Neural crest cell (in vitro differentiated cells): ENCODE measurements at places on chromosomes 7 and 10.

DNA sequence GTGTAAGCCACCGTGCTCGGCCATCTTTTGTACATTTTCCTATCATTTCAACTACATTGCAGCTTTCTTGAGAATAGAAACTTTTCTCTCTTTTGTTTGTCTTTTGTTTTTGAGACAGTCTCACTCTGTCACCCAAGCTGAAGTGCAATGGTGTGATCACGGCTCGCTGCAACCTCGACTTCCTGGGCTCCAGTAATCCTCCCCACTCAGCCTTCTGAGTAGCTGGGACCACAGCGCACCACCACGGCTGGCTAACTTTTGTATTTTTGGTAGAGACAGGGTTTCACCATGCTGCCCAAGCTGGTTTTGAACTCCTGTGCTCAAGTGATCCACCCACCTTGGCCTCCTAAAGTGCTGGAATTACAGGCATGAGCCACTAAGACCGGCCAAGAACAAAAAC is 31.3 kb upstream of the DAGLB start:
- H3K4me1 ChIP-seq, result peaks cover 39% of the 10 kb centered on the region
- H3K36me3 ChIP-seq, result no peaks in the 10 kb centered on the region
- DNase-seq, result no peak
- no peak overlapping the region for H3K27ac ChIP-seq

DNA sequence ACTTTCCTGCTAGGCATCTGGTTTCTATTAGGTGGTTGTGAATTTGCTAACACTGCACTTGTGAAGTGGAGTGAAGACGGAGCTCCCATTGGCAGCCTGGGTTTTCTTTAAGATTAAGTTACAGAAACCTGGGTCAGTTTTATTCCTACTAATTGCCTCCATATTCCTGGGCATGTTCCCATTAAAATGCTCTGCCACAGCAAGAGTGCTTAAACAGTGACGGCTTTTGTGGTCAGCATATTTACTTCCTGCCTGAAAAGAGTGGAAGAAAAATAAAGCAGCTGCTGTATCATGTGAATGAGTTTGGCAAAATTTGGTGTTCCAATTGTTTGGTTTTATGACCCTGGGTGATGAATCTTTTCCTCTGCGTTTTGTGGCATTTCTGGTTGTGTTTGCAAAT is 96.9 kb upstream of the PLXDC2 start:
- H3K4me3 ChIP-seq, result no peak overlapping the region
- no peaks in the 10 kb centered on the region for H3K4me1 ChIP-seq
- no peak for DNase-seq
- no peak overlapping the region for H3K27ac ChIP-seq
- no peaks in the 10 kb centered on the region for H3K36me3 ChIP-seq

DNA sequence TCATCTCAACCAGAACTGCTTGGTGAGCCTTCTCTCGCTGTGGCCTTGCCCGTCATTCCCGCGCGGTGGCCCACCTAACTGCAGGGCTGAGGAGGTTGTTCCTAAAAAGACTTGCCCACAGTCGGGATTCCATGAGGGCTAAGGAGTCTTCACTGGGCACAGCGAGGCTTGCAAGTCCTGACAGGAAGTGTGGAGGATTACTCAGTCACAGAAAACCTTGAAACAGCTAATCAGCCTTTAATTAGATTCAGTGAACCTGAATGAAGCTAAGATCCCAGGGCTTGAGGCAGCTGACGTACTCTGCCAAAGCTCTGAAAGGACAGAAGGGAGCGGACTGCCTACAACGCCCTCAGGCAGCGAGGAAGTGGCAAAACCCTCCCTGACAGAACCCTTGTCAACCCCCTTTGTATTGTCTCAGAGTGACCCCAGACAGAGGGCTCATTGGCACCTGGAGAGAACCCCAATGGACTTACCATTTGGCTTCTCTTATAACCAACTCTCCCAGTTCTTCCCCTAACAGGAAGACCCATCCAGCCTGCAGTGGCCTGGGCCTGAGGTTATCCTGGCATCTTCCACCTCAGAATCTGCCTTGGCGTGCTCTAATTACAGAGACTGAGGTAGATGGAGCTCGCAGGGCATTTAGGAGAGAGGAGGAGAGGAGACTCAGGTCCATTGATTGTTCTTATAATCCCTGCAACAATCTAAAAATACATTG is 2.5 kb upstream of the LAMB4 start:
- no peak for DNase-seq
- H3K27ac ChIP-seq, result peak overlapping the region; percentile 83
- H3K27me3 ChIP-seq, result no peaks in the 10 kb centered on the region
- H3K4me3 ChIP-seq, result no peak overlapping the region
- H3K4me1 ChIP-seq, result peaks cover 9% of the 10 kb centered on the region

- H3K27me3 ChIP-seq, result peaks cover 99% of the 10 kb centered on the region
- DNase-seq, result no peak
- peaks cover 76% of the 10 kb centered on the region for H3K4me1 ChIP-seq
- H3K36me3 ChIP-seq, result peaks cover 7% of the 10 kb centered on the region
- H3K4me3 ChIP-seq, result peak overlapping the region; percentile 77
Measured at GRCh38 chr10:104329735-104330134, 8.5 kb downstream of the ITPRIP start.

- peaks cover 2% of the 10 kb centered on the region for H3K36me3 ChIP-seq
- H3K4me1 ChIP-seq, result no peaks in the 10 kb centered on the region
- H3K4me3 ChIP-seq, result no peak overlapping the region
- H3K27me3 ChIP-seq, result peaks cover 3% of the 10 kb centered on the region
- no peak for DNase-seq
- H3K27ac ChIP-seq, result no peak overlapping the region
Measured at GRCh38 chr10:91150631-91151030, 69.8 kb upstream of the PCGF5 start.

DNA sequence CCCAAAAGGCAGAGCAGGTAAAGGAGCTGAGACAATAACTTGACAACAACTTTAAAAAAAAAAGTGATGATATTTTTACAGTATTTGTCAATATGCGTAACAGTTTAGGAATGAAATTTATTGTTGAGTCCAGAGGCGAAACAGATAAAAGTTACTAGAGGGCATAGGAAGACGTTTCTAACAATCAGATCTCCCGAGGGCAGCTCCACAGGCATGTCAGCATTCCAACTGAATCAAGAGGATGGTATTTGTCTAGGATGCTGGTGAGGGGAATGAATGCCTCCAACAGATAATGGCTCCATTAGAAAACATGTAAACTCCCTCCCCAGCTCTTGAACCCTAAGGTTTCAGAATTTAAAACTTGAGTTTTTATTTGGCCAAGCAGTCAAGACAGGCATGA is 733.9 kb upstream of the SORCS1 start:
- H3K4me3 ChIP-seq, result no peak overlapping the region
- no peak for DNase-seq
- no peaks in the 10 kb centered on the region for H3K27me3 ChIP-seq
- H3K4me1 ChIP-seq, result peaks cover 4% of the 10 kb centered on the region
- no peak overlapping the region for H3K27ac ChIP-seq

- H3K36me3 ChIP-seq, result peaks cover 3% of the 10 kb centered on the region
- no peak for DNase-seq
Measured at GRCh38 chr10:35505241-35505873, 99.8 kb upstream of the GJD4 start.

DNA sequence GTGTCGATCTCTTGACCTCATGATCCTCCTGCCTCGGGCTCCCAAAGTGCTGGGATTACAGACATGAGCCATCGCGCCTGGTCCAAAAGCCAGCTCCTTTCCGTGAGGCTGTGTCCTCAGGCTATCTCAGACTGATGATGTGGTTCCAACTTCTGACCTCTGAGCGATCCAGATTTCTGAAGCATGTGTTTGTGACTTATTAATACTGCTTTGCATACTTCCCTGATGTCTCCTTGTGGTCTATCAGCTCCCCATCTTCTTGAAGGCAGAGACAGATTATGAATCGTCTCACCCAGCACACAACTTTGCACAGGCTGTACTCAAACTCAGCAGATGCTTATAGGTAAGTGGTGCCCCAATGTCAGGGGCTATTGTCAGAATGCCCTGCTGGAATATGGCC is 2.0 kb upstream of the PLPP4 start:
- H3K4me1 ChIP-seq, result peaks cover 3% of the 10 kb centered on the region
- no peak for DNase-seq
- peaks cover 80% of the 10 kb centered on the region for H3K27me3 ChIP-seq
- H3K27ac ChIP-seq, result no peak overlapping the region

GRCh38 chr10:132098539-132099388 is 33.0 kb downstream of the JAKMIP3 start:
- no peaks in the 10 kb centered on the region for H3K36me3 ChIP-seq
- H3K4me1 ChIP-seq, result no peaks in the 10 kb centered on the region
- no peak overlapping the region for H3K27ac ChIP-seq

DNA sequence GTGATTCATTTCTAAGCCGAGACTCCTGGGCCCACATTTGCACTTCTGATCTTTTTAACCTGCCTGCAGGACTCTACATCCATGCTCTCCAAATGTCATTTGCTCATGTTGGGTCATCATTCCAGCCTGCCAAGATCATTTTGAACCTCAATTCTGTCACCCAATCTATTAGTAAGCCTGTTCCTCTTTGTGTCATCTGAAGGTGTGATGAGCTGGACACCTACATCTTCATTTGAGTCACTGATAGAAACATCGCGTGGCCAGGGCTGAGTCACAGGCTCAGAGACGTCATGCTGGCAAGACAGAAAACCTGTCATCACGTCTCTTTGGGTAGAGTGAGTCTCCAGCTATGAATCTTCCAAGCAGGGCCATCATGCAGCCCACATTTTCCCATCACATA is 65.3 kb upstream of the SLF2 start:
- DNase-seq, result no peak
- H3K27ac ChIP-seq, result no peak overlapping the region
- peaks cover 92% of the 10 kb centered on the region for H3K27me3 ChIP-seq

DNA sequence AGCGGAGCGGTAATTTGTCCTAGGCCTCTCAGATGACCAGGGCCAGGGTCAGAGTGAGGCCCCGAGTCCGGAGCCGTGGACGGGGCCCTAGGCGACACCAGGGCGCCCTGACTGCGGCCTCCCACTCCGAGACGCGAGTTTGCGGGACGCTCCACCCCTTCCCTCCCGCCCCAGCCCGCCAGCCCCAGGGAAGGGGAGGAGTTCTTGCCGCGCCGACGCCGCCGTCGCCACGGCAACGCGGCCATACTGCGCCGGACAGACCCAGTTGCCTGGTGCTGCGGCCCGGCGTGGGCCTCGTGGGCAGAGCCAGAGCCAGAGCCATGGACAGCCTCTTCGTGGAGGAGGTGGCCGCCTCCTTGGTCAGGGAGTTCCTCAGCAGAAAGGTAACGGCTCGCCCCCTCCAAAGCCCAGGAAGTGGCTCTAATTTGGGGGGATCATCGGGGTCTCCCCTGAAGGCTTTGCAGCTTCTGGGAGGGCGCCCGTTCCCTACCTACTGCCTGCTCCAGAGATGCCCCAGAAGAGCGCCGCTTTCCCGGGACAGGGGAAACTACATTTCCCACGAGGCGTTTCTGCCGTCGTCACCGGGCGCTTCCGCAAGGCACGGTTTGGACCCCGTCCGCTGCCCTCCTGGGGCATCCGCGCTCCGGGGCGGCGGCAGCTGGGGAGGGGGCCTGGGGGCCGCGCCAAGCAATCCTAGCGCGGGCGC is at the start of gene MINDY4:
Gene MINDY4 (plus strand): TSS at position 244 of the 706 bp plus-strand sequence. CDS start 77 bp downstream, at position 321.
- H3K36me3 ChIP-seq, result no peaks in the 10 kb centered on the region
- no peak within 1 kb of the TSS for H3K4me3 ChIP-seq
- H3K27me3 ChIP-seq, result peaks cover 3% of the 10 kb centered on the region
- peak; percentile 62 for DNase-seq

DNA sequence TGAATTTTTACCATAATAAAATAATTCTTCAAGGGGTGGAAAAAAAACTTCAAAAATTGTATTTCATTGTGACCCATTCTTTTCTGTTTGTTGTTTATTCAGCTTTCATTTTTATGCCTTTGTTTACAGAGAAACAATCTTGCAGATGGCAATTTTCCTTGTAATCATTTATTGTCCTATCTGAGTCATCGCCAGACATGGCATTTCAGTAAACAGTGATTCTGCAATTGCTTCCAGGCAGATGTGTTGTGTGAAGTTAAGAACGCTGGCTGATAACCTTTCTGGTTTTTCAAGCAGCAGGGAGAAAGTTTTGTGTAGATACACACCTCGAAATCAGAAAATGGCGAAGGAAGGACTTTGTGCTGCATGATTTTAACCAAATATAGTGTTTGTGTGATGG is 80.7 kb upstream of the RPA3 start:
- H3K27ac ChIP-seq, result no peak overlapping the region
- no peaks in the 10 kb centered on the region for H3K4me1 ChIP-seq
- H3K4me3 ChIP-seq, result no peak overlapping the region
- H3K27me3 ChIP-seq, result no peaks in the 10 kb centered on the region

DNA sequence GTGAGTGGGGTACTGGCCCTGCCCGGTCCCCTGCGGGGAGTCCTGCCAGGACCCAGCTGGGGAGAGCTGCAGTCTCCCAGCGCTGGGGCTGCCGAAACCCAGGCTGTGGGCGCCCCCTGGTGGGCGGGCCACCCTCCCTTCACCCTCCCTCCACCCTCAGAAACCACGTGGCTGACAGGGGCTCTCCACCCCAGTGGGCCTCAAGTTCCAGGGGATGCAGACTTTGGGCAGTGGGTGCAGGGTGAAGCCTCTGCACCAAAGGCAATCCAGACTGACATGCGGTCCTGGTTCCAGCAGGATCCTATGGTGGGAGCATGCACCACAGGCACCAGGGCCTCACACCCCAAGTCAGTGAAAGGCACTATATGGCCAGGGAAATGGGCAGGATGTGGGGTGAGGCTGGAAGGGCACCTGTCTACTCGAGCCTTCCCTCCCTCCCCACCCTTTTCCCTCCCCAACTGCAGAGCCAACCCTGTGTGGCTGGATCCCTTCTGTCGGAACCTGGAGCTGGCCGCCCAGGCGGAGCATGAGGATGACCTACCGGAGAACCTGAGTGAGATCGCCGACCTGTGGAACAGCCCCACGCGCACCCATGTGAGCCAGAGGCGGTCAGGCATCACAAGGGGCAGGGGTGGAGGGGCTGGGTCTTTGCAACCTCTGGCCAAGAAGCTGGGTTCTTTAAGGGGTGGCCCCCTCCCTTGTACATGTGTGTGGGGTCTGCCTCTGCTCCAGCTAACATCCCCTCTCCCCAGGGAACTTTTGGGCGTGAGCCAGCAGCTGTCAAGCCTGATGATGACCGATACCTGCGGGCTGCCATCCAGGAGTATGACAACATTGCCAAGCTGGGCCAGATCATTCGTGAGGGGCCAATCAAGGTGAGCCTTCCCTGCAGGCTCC is 38.8 kb downstream of the PSAP start:
- DNase-seq, result peak; percentile 50
- peaks cover 8% of the 10 kb centered on the region for H3K36me3 ChIP-seq
- no peak overlapping the region for H3K27ac ChIP-seq
- H3K27me3 ChIP-seq, result no peaks in the 10 kb centered on the region
- H3K4me1 ChIP-seq, result peaks cover 4% of the 10 kb centered on the region

GRCh38 chr10:52056291-52056690 is 257.8 kb upstream of the DKK1 start:
- H3K4me3 ChIP-seq, result no peak overlapping the region
- no peak for DNase-seq
- H3K36me3 ChIP-seq, result no peaks in the 10 kb centered on the region
- H3K4me1 ChIP-seq, result no peaks in the 10 kb centered on the region
